Naive thymus-derived CD8-positive, alpha-beta T cell (primary cell): ENCODE measurements at places on chromosomes 5 and 9.

DNA sequence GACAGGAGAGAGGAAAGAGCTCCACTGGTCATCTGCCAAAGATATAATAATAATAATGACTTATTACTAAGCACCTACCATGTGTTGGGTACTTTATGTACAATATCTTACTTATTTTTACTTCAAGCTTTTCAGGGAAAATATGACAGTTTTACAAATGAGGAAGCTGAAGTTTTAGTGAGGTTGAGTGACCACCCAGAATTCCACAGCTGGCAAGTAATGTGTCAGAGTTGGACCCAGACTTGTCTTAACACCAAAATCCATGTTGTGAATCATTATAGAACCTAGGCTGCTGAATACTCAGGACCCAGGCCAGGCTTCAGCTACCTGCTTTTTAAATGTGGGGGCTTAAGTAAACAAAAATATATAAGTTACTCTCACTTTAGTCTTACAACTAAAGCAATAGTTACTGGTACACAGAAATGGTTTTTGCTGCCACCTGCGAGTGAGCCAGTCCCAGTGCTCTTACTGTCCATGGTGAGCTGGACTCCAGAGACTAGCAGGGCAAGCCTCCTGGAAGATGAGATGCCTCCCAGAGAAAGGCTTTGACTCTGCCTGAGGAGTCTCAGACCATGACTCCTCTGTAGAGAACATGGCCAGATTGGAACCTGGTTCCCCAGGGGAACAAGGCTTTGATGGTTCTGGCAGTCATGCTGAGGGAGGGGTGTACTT is 29.9 kb downstream of the RUSC2 start:
- no peak for DNase-seq

DNA sequence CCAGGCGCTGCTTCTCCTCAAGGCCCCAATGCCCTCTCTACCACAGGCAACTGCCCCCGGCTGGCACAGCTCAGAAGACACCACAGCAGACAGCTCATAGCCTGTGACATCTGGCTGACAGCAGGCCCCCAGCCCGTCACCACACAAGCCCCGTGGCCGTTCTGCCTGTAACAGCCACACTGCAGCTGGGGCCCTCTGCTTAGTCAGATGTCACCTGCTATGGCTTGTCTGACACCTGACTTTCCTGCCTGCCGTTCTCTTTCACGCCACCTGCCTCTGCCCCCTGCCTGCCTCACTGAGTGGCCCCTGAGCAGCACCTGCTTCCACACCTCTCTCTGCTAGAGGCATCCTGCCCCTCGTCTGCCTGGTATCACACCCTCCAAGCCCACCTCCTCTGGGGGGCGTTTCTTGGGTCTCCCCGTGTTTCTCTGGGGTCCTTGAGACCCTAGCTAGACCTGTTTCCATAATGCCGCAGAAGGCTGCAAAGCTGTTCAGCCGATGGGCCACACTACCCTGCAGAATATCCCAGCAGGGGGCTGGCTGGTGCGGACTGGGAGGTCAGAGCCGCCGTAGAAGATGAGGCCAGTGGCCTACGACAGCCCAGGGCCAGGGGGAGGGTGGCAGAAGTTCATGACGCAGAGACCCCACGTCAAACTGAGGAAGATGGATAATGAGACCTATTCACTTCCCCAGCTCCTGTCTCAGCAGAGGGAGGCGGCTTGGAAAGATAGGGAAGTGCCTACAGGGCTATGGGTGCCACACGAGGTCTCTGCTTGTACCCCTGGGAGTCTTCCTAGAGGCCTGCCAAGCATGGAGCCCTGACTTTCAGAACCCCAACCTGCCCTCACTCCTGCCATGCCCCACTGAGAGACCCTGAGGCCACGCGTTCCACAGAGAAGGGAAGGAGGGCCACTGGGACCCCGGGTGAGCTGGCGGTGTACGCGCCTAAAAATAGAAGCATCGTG is 95.1 kb downstream of the ZNF354C start:
- DNase-seq = no peak

DNA sequence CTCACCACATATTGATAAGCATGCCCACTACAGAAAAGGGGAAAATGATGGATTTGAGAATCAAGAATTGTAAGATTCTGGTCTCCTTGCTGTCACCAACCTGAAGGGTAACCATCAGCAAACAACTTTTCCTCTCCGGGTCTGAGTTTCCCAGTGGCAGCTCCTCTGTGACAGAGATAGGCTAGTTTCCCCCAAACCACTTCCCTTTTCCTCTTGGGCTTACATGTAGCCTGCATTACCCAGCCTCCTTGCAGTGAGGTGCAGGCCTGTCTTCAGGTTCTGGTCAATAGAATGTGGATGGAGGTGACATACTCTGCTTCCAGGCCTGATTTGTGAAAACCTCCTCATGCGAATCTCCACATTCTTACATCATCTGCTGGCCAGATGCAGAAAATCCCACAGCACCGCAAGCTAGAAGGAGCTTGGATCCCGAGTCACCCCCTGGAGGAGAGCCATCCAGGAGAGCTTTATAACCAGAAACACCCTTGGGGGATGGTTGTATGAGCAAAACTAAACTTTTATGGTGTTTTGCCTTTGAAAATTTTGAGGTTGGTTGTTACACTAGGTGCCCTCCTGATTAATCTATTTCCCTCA is 206.1 kb downstream of the RGS3 start:
- DNase-seq = no peak

- no peak for DNase-seq
Observed at GRCh38 chr9:101369286-101369685, 15.5 kb downstream of the BAAT start.

DNA sequence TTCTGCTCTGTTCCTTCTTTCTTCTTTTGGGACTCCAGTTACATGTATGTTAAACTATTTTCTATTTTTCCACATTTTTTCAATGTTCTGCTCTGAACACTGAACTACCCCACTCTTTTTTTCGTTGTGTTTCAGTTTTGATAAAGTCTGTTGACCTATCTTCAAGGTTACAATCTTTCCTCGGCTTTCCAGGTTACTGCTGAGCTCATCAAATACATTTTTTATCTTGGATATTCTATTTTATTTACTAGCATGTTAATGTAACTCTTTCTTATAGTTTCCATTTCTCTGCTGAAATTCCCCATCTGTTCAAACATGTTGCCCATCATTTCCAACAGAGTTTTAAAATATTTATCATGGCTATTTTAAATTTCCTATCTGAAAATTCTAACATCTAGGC is 13.8 kb downstream of the NEUROG1 start:
- DNase-seq = no peak

DNA sequence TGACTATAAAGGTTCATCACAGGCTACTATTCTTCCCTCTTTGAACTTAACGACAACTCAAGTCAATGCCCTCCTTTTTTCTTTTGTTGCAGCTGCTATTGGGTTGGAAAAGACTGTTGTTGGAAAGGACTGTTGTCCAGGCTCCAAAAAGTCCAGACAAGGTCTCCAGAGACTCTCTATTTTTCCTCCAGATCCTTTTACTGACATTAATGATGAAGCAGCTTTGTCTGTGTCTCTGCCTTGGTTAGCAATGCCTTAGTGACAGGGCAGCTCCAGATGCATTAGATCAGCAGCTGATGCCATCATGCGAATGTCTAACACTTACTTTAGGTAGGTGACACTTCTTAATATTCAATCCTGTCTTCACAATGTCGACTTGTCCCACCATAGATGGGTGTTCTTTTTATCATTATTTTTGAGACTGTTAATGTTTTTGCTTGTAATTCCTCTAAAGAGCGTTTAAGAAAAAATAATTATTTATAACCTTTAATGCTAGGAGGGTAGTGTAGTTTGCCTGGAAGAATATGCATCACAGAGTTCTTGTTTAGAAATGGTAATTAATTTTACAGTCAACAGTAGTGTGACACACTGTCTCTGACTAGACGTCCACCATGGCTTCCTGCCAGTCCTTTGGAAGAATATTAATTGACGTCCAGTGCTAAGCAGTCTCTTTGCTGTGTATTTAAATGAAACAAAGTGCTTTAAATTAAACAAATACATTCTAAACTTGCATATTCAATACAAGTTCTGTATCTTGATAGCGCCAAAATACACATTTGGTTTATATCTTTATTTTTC is 492.2 kb downstream of the NR2F1-AS1 start:
- DNase-seq = no peak

- DNase-seq = peak; percentile 40
Observed at GRCh38 chr5:132437604-132438266, 52.8 kb downstream of the IRF1 start.

GRCh38 chr9:129334105-129334935 is 156.3 kb upstream of the IER5L start:
- peak; percentile 23 for DNase-seq

GRCh38 chr9:111926421-111926875 is 29.8 kb downstream of the UGCG start:
- peak; percentile 50 for DNase-seq

DNA sequence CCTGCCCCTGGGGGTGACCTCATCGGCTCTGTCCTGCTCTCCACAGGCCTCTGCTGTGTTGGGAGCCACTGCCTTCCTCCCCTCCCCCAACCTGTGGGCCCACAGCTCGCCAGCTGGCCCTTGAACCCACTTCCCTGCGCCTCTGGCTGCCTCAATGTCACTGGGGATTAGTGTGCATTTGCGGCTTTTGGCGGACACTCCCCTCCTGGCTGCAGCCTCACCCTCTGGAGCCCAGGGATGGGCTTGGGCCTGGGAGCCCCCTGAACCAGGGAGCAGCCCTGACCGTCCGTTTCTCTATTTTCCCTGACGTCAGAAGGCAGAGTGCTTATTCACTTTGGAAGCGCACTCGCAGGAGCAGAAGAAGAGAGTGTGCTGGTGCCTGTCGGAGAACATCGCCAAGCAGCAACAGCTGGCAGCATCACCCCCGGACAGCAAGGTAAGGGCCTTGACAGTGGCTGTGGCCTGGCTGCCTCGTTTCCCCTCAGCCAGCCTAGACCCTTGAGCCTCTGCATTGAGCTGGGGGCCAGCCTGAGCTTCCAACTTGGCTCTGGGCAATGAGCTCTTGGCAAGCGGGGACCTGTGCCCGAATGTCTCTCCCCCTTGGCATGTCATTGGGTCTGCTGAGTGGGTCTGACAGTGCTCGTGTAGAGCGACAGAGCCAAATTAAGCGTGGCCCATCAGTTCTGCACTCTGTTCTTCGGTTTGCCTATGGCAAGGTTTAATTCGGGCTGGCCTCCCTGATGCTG is 73.1 kb downstream of the RGS3 start:
- DNase-seq = no peak

GRCh38 chr5:178640331-178641045 is 13.6 kb upstream of the CLK4 start:
- DNase-seq = no peak

- DNase-seq = no peak
Observed at GRCh38 chr9:34037626-34038025, 11.1 kb downstream of the UBAP2 start.

DNA sequence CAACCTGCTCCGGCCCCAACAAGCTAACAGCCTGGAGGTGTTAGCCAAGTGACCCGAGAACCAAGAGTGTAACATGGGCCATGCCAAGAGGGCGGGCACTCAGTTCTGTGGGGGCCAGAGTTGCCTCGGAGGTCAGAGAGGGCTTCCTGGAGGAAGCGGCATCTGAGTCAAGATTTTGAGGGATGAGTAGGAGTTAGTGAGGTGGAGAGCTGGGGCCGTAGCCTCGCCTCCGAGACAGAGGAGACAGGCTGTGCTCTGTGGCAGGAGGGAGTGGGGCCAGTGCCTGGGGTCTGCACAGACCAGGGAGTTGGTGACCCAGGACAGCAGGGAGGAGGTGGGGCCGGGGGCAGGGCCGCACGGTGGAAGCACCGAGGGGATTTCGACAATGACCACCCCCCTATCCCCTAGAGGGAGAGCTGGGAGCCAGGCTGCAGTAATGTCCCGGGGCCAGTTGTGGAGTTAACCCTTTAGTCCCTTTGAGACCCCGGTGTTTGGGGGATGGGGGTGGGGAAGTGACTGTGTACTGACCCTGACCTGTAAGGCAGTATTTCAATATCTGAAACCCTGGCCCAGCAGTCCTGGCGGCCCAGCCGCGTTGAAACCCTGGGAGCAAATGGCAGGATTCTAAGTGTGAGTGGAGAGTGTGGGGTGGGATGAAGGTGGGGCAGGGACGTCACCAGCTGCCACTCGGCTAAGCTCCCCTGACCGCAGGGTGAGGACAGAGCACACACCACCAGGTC is 148.7 kb upstream of the COL5A1 start:
- DNase-seq = no peak

- DNase-seq = no peak
Observed at GRCh38 chr5:81425569-81425968, 31.6 kb upstream of the ACOT12 start.

DNA sequence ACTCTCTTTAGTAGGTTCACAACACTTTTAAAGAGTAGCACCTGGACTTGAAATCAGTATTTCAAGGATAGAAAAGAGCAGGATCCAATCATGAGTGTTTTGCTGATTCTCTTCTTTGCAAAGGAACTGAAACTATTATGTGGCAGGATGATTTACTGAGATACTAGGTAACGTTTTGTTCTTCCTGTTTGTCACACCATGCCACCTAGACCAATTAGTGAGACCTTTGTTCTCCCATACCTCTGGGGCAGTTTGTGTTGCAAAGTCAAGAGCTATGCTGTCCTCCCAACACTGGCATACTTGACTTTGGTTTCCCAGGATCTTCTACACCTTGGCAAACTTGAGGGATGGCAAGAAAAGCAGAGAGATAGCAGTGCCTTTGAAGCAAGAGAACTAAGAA is 43.4 kb downstream of the PPP1R2B start:
- DNase-seq = no peak

DNA sequence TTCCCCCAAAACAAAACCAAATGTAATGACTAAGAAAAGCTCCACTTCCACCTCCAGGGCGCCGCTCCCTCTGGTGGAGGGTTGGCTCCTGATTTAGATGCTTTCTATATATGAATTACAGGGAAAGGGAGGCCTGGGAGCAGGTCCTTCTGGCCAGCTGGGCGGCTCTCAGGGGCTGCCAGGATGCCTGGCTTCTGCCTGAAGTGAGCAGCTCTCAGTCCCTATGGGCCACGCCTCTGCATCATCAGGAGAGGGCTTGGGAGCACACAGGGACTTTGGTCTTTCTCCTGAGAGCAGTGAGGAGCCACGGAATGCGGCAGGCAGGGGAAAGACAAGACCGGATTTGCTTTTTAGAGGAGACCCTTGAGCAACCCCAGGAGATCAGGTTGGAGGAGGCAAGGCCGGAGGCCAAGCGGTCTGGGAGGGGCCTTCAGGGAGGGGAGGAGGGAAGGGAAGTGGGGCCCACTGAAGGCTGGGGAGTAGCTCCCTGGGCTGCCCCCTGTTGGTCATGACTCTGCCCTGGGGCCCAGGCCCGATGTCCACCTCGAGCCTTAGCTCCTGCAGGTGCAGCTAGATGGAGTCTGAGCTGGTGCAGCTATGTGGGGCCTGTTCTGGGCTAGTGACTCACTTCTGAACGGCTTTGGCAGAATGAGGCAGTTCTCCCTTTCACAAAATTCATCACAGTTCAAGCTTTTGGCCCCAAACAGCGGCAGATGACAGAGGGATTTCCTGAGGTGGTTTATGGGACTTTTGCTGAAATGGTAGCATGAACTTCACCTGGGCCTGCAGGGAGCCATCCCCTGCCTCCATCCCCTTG is 11.3 kb upstream of the GRHPR start:
- no peak for DNase-seq

DNA sequence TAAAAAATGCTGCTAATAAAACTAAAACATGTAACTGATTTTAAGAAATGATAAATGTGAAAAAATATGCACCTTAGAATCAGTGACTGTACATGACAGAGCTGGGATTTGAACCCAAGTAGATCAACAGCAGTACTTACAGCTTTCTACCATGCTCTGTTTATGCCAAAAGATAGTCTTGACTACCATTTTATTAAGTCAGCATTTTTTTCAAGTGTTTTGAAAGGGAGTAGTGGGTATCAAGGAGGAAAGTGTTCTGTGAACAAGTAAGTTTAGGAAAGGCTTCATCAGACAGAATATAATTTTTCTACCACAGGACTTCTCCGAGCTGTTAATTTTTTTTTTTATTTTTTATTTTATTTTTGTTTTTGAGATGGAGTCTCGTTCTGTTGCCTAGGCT is 180.4 kb upstream of the GLRA1 start:
- no peak for DNase-seq

GRCh38 chr5:93209476-93209875 is 371.5 kb downstream of the NR2F1-AS1 start:
- DNase-seq = no peak
